ENCODE measurements at places on chromosomes 13 and 19.
A peak's percentile ranks its signal among the peaks of the same experiment; 100 is the strongest.

- DNase-seq: no peak
Measured at GRCh38 chr13:24614306-24615080, 65.7 kb upstream of the ATP12A start.

GRCh38 chr13:30629527-30629926, 11.8 kb downstream of the USPL1 start:
- no peak for DNase-seq

DNA sequence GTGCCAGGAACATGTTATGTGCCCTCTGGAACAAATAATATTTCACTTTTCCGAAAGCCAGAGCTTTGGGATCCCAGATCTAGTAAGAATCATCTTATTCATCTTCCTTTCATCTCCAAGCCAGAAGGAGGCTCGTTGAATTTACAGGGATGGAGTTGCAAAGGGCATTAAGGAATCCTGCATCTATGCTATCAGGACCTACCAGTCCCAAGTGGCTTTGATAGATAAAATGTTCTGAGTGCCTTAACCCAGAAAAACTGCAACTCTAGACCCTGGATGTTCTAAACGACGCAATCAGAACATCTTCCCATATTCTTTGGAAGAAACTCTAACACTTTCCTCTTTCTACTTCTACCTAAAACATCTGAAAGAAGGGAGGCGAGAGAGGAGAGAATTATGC, 9.2 kb upstream of the EDDM13 start:
- peak; percentile 20 for DNase-seq

DNA sequence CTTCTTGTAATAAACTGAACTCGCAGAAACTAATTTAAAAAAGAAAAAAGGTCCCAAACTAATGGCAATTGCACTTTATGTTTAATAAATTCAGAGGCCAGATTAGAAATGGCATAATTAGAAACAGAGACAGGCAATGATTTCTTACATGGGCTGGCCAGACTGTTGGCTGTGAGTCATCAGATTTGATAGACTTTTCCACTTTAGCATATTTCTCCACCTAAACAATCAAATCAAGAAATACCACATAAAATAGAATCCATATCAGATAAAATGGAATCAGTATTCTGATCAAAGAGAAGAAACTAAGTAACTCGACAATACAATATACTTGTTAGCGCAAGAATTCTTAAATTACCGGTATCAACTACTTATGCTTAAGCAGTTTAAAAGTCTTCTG, 29.0 kb downstream of the EXOSC8 start:
- DNase-seq: no peak

GRCh38 chr19:52942386-52943133, 19.3 kb upstream of the ZNF888 start:
- peak; percentile 95 for DNase-seq

GRCh38 chr19:45363861-45364459, 6.4 kb downstream of the ERCC2 start:
- no peak for DNase-seq

GRCh38 chr19:14265290-14266036, 59.5 kb upstream of the ADGRL1 start:
- DNase-seq: no peak

DNA sequence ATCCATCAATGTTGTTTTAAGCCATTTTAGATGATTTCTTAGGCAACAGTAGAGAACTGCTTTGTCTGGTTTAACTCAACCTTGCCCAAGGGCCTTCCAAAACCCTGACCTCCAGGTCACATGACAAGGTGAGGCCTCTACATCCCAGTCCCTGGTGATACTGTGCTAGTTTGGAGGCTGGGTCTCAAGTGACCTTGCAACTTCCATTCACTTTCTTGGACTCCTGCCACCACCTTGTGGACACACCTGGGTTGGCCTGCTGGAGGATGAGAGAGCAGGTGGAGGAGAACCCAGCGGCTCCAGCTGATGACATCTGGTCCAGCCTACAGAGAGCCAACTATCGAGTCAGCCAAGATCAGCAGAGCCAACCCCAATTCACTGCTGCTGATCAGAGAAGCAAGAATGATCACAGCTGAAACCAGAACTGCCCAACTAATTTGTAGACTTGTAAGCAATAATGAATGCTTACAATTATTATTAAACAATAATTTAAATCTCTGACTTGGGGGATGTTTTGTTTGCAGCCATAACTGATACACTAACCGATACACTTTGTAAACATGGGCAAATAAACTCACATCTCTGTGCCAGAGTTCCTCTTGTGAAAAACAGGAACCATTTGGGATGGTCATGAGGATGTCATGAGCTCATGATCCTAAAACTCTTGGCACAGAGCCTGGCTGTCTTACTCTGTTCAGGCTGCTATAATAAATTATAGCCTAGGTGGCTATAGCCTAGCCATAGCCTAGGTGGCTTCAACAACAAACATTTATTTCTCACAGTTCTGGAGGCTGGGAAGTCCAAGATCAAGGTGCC, 11.5 kb downstream of the FAM187B start:
- no peak for DNase-seq

DNA sequence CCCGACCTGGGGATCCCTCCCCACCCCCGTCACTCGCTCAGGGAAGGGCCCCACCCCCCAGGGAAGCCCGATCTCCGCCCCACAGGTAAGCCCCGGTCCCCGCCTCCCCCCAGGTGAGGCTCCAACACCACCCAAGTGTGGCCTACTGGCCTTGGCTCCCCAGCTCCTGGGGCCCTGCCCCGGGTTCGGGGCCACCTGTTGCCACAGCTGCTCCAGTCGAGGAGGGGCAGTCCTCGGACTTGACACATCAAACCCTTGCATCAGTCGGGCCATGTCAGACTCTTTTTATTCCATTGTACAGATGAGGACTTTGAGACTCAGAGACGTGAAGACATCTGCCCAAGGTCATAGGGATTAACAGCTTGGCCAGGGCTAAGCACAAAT, 512 bp downstream of the CC2D1A start:
- DNase-seq: no peak

DNA sequence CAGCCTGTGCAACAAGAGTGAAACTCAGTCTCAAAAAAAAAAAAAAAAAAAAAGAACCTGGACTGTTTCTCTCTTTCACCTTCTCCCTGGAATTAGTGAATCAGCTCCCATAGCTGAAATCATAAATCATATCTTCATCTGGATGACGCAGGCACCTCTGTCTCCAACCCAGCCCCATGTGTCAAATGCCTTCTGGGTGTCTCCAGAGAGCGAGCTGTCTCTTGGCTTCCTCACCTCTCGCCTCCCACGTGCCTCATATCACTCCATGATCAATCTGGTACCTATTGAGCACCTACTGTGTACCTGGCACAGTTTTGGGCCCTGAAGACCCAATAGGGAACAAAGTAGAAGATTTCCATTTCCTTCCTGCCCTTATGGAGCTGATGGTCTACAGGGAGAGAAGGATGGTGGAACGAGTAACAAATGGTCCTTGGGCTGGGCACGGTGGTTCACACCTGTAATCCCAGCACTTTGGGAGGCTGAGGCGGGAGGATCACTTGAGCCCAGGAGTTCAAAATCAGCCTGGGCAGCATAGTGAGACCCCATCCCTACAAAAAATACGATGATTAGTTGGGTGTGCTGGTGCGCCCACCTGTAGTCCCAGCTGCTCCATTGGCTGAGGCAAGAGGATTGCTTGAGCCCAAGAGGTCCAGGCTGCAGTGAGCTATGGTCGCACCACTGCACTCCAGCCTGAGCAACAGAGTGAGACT, 2.5 kb downstream of the HSD11B1L start:
- DNase-seq: no peak

- no peak for DNase-seq
Measured at GRCh38 chr13:28012896-28013295, 24.4 kb upstream of the URAD start.

- DNase-seq: peak; percentile 87
Measured at GRCh38 chr19:12792051-12792852, 966 bp downstream of the JUNB start.

- DNase-seq: no peak
Measured at GRCh38 chr13:51818781-51819511, 15.0 kb upstream of the DHRS12 start.

- DNase-seq: no peak
Measured at GRCh38 chr19:6687114-6687513, 17.2 kb upstream of the TNFSF14 start.

- no peak for DNase-seq
Measured at GRCh38 chr13:34277936-34278335, 460.0 kb downstream of the RFC3 start.

GRCh38 chr13:45073809-45074208, 46.5 kb upstream of the GTF2F2 start:
- no peak for DNase-seq

- no peak for DNase-seq
Measured at GRCh38 chr13:44079413-44080205, 199.9 kb downstream of the LACC1 start.

- DNase-seq: no peak
Measured at GRCh38 chr19:50447053-50447452, 14.4 kb downstream of the MYBPC2 start.

- DNase-seq: no peak
Measured at GRCh38 chr19:33705090-33705847, 83.5 kb downstream of the CHST8 start.

- peak; percentile 81 for DNase-seq
Measured at GRCh38 chr19:16714702-16715287, 4.9 kb upstream of the NWD1 start.

GRCh38 chr13:97002581-97002980, 8.3 kb upstream of the OXGR1 start:
- DNase-seq: no peak

DNA sequence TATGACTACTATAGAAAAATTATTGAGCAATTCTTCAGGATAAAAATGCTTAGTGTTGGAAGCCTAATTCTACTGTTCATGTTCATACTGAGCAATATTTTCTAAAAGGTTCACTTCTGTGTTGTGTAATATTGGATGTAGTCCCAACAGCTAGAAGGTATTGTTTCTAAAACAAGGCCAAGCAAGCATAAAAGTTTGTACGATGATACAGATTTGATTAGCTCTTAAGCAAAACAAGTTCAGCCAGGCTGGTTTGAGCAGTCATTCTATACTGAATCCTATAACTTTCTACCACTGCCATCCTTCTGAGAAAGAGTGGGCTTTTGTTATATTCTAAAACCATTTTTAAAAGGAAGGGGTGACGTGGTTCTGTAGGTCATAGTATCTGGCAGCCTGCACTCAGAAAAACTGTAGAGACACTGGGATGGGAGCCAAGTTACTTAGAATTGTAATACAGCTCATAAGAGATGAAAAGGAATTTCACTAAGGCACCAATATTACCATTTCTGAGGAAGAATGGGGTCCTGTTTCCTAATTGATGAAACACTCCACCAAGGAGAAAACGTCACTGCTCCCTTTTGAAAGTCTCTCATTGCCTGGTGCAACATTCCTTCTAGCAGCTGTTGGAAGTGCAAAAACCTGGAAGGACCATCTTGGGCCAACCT, 275.0 kb upstream of the DACH1 start:
- DNase-seq: no peak

DNA sequence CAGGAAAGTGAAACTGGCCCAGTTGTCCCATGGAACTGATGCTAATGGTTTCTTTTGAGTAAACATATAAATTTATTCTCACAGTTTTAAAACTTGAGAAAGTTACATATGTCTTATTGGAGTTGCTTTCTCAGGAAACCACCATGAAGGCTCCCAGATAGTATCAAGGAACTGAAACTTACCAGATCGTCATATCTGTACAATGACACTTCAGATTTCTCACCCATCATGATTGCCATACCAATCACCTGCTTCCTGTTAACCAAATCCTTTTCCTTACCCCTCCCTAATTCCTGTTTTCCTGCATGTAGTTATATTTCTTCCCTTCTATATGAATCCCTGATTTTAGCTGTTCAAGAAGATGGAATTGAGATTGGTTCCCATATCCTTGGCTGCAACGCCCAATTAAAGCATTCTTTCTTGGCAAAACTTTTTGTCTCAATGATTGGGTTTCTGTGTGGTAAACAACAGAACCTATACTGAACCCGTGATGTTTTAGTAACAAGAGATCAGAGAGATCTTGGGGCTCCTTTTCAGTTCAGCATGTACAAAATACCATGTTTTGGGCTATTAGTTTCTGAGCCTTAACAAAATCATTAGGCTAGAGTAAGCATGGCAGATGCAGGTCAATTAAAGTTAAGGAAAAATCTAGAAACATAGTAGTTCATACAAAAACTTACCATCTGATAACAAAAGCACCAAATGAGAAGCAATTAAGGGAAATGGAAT, 781.3 kb upstream of the MIR17HG start:
- no peak for DNase-seq

DNA sequence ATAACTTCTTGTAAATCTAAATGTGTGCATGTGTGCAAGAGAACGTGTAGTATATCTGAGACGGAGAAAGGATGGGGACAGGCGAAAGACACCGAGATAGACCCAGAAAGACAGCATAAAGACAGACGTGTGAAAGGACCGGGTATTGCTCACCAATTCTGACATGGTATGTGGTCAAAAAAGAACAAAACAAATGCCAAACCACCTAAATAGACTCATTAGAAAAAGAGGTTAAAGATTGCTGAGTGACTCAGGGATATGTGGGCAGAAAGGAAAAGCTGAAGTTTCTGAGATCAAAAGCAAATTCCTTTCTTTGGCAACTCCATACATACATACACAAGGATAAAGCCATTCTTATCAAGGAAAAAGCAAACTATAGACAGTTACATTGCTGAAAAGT, 179.7 kb upstream of the TSC22D1 start:
- no peak for DNase-seq

DNA sequence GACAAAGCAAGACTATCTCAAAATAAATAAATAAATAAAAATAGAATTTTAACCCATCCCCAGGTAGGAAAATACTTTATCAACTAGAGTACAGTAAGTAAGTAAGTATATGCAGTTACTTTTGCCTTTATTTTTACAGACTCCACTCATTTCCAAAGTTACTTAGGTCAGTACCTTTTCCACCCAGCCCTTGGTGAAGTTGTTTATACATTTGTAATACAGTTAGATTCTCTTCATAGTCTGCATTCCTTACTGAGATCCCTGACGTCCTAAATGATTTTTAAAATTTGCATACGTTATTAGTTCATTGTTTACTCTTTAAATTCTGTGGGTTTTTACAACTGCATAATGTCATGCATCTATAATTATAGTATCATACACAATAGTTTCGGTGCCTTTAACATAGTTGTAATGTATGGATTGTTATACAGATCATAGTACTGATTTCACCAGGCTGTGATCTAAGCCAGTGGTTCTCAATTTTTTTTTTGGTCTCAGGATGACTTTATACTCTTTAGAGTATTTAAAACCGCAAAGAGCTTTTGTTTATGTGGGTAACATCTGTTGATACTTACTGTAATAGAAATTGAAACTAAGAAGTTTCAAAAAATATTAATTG, 10.4 kb downstream of the SETDB2 start:
- DNase-seq: no peak

DNA sequence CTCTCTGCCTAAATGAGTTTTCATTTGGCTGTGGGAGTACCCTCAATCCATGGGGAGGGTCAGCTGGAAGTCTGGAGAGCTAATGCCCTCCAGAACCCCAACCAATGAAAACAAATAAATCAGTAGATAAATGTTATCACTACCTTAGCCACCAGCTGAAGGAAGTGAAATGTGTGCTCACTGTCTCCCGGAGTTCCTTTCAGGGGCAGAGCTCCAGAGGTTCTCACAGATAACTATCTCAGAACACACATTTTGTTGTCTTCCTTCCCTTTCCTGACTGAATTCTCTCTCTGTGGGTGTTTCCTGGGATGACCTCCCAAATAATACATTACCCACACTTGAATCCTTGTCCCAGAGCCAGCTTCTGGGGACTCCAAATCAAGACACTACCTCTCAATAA, 779.6 kb downstream of the DIAPH3 start:
- no peak for DNase-seq

GRCh38 chr13:88074794-88075510, 403.8 kb downstream of the SLITRK5 start:
- no peak for DNase-seq

- no peak for DNase-seq
Measured at GRCh38 chr13:101272886-101273285, 143.4 kb downstream of the NALCN start.

Measured in K562 (cell line).